ENCODE measurements at places on chromosomes 5 and 9. TPM values are rescaled to one million over a fixed set of nuclear protein-coding genes. Genes with fewer than 3 reads are reported as not detected.

Gene PCAT7
- total RNA-seq, result 0.78 TPM

Gene CD14
- total RNA-seq, result 5.3 TPM

Gene PCDHGB1
- total RNA-seq, result 2.0 TPM

Gene ACTL7B
- not detected for total RNA-seq

Gene ZNF354C
- total RNA-seq, result 0.65 TPM

Gene ZDHHC12
- 96.7 TPM for total RNA-seq

Measured in A549 treated with CORT108297 at 1 μM for 4 hours (cell line).